Mesenchymal stem cell (in vitro differentiated cells and primary cell): ENCODE measurements at places on chromosomes 12 and 14.

- H3K27me3 ChIP-seq = no peaks in the 10 kb centered on the region
- no peak overlapping the region for H3K27ac ChIP-seq
- peaks cover 6% of the 10 kb centered on the region for H3K4me1 ChIP-seq
- DNase-seq = no peak
- H3K36me3 ChIP-seq = no peaks in the 10 kb centered on the region
Measured at GRCh38 chr14:95182379-95182778, 25.1 kb upstream of the DICER1 start.

DNA sequence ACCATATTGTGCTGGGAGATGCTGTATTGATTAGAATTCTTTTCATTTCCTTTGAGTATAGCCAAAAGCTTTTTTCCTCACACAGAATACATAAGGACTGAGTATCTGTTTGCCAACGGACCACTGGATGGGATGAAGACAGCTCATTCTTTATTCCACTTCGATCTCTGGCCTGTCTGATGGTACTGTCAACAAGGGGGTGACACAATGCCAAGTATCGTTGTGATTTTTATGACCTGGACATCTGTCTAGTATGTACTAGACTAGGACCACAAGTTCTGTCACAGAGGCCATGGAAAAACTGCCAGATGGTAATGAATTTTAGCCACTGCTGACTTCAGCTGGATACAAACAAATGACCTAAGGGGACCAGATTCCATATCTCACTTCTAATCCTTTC lies 502.7 kb downstream of the SOX5 start:
- H3K36me3 ChIP-seq = no peaks in the 10 kb centered on the region
- no peak for DNase-seq
- H3K4me1 ChIP-seq = no peaks in the 10 kb centered on the region
- no peak overlapping the region for H3K27ac ChIP-seq
- no peak overlapping the region for H3K4me3 ChIP-seq
- H3K27me3 ChIP-seq = no peaks in the 10 kb centered on the region

GRCh38 chr14:64444140-64444539 lies 21.2 kb upstream of the AKAP5 start:
- no peak for DNase-seq
- no peak overlapping the region for H3K27ac ChIP-seq
- H3K4me1 ChIP-seq = peaks cover 11% of the 10 kb centered on the region
- no peaks in the 10 kb centered on the region for H3K27me3 ChIP-seq
- H3K36me3 ChIP-seq = peaks cover 18% of the 10 kb centered on the region
- no peak overlapping the region for H3K4me3 ChIP-seq

DNA sequence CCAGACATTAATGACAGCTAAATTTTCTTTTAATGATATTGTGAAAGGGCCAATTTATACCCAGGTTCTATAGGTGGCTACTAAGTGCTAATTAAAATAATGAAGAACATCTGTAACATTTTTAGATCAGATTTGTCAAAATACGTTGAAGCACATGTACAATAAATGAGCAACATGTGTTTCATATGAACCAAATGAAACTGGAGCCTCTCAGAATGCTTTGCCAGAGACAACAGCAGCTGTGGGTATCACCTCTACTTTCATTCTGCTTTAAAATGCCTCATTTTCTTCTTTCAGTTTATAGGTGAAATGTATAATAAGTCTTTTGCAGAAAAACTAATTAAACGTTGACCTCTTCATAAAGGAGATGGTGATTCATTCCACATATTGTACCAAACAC lies 26.1 kb upstream of the MYF6 start:
- no peak overlapping the region for H3K27ac ChIP-seq
- H3K4me1 ChIP-seq = no peaks in the 10 kb centered on the region
- H3K27me3 ChIP-seq = no peaks in the 10 kb centered on the region
- no peaks in the 10 kb centered on the region for H3K36me3 ChIP-seq
- no peak overlapping the region for H3K4me3 ChIP-seq
- DNase-seq = no peak
